ENCODE measurements at places on chromosomes 11 and 22.

DNA sequence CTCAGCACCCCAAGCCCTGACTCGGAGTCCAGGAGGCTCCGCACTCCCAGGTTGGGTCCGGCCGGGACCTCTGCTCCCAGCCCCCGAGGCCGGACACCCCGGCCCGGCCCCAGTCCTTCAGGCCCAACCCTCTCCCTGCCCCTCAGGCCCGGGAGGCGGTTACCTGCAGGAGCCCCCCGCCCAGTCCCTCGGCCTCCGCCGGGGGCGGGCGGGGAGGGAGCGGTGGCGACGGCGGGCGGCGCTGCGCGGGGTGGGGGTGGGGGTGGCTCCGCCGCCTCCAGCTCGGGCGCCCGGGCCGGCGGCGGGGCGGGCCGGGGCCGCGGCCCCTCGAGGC is 310 bp downstream of the TCF20 start:
- DNase-seq, result no peak

DNA sequence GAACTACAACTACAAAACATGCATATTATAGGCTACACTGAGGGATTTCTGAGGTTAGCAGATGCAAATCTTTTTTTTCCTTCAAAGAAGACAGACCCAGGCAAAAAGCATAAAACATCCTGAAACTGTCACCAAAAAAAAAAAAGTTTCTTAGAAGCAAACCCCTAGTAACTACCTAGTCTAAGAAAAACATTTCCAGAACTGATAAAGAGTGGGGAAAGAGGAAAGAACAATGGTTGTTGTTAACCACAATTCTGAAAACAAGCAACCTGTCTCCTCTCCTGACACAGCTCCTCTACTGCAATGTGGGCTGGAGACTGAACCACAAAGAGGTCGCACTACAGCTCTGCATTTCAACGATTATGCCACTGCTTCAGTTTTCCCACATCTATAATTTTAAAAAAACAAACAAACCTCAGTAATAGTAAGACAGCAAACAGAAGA is 15.0 kb downstream of the DENND5A start:
- DNase-seq, result no peak

GRCh38 chr22:42617155-42617983 is 2.7 kb upstream of the POLDIP3 start:
- DNase-seq, result no peak

- no peak for DNase-seq
Measured at GRCh38 chr11:104464691-104465090, 300.7 kb upstream of the PDGFD start.

GRCh38 chr22:47230251-47230650 is 467.8 kb downstream of the TBC1D22A start:
- no peak for DNase-seq

- no peak for DNase-seq
Measured at GRCh38 chr22:25919452-25919851, 177.5 kb downstream of the MYO18B start.

GRCh38 chr11:95469258-95469657 is 238.3 kb upstream of the SESN3 start:
- no peak for DNase-seq

GRCh38 chr11:19026862-19027261 is 33.7 kb downstream of the MRGPRX2 start:
- no peak for DNase-seq

DNA sequence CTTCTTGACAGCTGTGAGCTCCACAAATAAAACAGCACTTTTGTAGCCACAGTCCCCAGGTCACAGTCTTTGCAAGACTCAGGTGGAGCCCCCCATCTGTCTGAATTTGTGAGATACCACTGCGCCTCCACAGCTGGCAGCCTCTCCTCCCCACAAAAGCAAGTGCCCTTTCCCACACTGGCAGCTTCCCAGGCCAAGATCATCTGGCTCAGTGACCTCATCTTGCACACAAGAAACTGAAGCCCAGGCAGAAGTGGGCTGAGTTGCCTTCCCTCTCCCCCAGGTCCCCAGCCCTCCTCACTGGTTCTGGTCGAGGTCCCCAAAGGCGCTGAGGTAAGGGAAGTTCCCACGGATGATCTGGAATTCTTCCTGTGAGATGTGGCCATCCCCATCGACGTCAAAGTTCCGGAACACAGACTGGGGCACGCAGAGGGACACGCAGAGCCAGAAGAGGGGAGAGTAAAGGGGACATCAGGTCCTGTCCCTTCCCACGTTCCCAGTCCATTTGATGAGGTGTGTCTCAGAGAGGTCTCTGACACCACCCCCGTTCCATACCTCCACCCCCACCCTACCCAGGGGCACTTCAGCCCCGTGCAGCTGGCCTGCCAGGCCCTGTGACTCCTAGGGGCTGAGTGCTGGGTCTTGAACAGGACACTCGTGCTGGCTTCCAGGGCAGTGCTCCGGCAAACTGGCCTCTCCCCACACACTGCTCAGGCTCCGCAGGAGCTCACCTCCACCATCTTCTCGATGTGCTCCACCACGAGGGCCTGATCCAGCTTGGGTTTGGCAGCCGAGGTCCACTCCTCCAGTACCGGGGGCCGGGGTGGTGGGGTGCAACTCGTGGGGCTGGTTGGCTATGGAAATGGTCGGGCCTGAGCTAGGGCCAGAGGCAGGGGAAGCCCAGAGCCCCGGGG is 8.9 kb downstream of the RASGRP2 start:
- no peak for DNase-seq

GRCh38 chr11:124707829-124708228 is 31.9 kb upstream of the NRGN start:
- DNase-seq, result no peak

GRCh38 chr11:132310390-132311375 is 940.3 kb downstream of the NTM start:
- no peak for DNase-seq

GRCh38 chr11:69490516-69490915 is 9.1 kb downstream of the LINC01488 start:
- DNase-seq, result no peak

GRCh38 chr11:3085052-3085451 is 27.8 kb upstream of the CARS1 start:
- no peak for DNase-seq

DNA sequence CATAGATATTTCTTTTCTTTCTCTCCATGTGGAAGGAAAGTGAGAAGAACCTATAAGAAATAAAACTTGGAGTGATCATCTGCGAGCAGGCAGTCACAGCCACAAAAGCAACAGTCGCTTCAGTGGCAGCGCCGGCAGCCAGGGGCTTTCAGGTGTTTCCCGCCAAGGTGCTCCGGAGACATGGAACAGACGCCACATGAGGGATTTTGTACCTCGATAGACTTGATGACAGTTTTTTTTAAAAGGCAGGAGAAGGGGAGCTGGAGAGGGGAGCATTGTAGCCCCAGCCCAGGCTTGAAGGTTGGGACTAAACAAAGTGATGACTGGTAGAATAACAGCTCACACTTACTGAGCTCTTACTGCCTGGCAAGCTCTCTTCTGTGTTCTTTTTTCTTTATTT is 471.4 kb upstream of the B3GAT1 start:
- no peak for DNase-seq

DNA sequence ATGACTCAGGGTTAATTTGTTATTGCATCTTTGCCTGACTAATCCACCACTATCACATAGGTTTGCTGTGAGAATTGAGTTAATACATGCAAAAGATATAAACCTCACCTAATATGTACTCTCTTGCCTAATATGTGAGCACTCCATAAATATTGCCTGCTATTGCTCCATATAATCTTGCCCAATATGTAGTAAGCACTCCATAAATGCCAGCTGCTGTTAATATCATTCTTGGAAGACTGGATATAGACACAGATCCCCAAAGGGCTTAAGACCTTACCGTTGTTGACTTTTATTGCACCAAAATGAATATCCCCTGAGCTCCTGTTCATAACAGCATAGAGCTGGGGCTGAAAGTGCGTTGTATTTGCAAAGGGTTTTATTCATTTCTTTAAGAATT is 27.0 kb upstream of the LRRC55 start:
- no peak for DNase-seq

DNA sequence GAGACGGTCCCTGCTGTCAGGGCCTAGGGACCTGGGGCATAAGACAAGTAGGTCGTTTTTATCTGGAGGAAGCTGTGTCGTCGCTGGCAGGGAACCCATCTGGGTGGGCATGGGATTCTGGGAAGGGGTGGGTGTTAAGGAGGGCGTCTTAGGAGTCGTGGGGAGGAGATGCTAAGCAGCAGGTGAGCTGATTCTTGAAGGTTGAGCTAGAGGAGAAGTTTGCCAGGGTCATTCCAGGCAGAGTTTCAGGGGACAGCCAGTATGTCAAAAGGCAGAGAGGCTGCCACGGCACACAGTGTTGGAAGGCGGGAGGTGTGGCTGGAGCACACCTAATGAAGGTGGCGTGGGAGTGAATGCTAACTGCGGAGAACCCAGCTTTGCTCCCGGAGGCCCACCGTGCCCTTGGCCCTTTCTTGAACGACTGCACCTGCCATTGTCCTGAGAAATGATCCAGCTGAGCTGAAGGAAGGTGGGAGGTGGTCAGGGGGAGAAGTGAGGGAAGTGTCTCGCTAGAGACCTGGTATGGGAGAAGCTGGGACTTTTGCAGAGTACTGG is 1.3 kb downstream of the FAM118A start:
- no peak for DNase-seq

- peak; percentile 69 for DNase-seq
Measured at GRCh38 chr22:40666151-40666848, 13.0 kb upstream of the MCHR1 start.

- DNase-seq, result no peak
Measured at GRCh38 chr11:86941871-86942599, 13.2 kb downstream of the FZD4 start.

Data from spinal cord (tissue), 10 donors.